ENCODE measurements at places on chromosomes 5 and 9.

DNA sequence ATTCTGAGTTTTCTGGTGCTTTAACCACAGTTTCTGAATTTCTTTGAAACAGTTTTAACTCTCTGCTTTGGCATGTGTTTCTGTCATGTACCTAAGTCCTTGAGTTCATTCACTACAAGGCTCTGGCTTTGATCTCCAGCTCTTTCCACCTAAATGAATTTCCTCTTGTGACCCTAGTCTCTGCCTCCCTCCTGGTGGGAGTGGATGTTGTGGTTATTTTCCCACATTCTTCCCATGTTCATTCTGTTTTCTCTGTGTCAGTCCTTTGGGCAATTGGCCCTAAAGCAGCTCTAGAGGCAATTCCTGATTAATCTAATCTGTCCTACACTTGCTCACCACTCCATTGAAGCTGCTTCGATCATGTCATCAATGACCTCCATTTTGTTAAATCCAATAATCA is 28.4 kb upstream of the DPYSL3 start:
- no peak for DNase-seq

DNA sequence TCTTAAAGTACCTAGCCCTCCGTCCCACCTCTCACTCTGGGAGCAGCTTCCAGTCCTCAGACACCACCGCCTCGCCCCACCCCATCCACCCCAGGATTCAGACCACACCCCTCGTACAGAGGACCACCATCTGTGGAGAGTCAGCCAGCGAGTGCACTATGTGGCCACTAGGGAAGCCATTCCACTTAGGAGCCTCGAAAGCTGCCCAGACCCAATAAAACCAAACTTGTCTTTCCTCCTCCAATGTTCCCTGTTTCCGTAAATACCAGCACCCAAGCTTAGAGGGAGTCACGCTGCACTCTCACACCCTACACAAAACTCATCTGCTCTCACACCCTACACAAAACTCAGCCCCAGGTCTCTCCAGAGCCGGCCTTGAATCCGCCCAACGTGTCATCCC is 1.9 kb downstream of the GCNT4 start:
- no peak for DNase-seq

GRCh38 chr5:77266291-77266690 is 55.8 kb downstream of the PDE8B start:
- DNase-seq = no peak

- no peak for DNase-seq
These were observed 6.4 kb upstream of the NOL6 start for GRCh38 chr9:33480106-33480505.

GRCh38 chr5:137179203-137179602 is 319.9 kb downstream of the SPOCK1 start:
- DNase-seq = no peak

- no peak for DNase-seq
These were observed 9.1 kb upstream of the CDC42SE2 start for GRCh38 chr5:131254741-131255140.

DNA sequence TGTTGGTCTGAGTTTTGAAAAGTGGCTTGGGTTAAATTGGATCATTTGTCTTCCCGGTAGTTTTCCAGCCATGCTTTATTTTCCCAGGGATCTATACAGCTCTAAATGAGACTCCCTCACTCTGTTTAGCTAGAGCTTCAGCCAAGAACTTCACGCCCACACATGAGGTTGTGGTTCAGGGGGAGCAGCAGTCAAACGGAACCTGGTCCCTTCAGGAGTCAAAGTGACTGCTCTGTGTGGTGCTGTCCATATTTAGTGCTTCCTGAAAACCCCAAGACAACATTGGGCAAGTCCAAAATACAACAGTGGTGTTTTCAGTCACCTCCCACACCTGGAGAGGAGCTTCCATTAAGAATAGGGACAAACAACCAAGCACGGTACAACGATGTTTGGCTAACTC is 90.5 kb downstream of the ANKH start:
- no peak for DNase-seq

DNA sequence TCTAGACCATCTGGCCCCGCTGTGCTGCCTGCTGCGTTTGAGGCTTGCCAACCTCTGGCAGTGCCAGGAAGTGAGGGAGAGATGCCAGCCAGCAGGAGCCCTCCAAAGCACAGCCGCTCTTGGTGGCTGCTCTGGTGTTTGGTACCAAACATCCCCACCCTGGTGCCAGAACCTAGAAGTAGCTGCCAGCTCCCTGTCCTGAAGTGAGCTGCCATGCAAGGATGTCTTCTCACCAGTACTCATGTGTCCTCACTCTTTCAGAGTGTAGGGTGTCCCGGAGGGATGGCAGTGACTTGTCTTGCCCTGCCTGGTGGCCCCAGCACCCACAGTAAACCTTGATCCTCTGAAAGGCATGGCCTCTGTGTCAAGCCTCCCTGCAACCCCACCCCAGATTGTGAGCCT is 43.4 kb downstream of the AMBP start:
- DNase-seq = no peak

- DNase-seq = peak; percentile 16
These were observed 47.7 kb downstream of the ATG10 start for GRCh38 chr5:82019342-82020138.

GRCh38 chr5:149838881-149839739 is 105.5 kb downstream of the PDE6A start:
- no peak for DNase-seq

- no peak for DNase-seq
These were observed 202.9 kb downstream of the NR2F1-AS1 start for GRCh38 chr5:93378073-93378472.

DNA sequence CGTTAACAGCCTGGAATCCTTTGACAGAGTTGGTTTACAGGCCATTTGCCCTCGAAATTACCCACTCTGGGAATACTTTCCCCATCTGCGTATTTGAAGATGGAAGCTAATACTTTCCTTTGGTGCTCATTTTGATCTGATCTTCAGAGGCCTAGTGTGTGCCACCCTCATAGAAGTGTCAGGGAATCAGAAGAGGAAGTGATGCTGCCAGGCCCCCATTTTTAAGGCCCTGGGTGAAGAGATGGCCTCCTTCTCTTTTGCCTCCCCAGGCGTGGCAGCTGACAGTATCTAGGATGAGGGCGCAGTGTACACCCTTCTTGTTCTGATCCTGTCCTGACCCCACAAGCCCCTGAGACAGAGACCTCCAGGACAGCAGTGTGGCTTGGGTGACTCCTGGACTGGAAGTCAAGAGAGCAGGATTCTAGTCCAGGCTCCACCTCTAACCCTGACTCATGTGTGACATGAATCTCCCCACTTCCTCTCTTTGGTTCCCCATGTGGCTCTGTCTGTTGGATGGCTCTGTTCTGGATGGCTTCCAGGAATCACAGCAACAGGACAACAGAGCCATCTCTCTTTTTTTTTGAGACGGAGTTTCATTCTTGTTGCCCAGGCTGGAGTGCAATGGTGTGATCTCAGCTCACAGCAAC is 27.8 kb downstream of the CSF1R start:
- peak; percentile 32 for DNase-seq

DNA sequence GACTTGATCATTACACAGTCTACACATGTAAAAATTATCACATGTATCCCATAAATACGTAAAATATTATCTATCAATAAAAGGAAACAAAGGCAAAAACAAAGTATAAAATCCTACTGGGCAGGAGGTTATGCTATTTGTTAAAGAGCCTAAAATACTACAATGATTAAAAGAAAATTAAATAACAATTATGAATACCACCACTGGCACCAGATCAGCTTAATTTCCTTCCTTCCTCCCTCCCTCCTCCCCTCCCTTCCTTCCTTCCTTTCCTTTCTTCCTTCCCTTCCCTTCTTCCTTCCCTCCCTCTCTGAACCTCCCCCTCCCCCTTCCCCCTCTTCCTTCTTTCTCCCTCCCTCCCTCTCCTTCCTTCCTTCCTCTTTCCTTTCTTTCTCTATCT is 127.3 kb downstream of the HOMER1 start:
- DNase-seq = no peak

DNA sequence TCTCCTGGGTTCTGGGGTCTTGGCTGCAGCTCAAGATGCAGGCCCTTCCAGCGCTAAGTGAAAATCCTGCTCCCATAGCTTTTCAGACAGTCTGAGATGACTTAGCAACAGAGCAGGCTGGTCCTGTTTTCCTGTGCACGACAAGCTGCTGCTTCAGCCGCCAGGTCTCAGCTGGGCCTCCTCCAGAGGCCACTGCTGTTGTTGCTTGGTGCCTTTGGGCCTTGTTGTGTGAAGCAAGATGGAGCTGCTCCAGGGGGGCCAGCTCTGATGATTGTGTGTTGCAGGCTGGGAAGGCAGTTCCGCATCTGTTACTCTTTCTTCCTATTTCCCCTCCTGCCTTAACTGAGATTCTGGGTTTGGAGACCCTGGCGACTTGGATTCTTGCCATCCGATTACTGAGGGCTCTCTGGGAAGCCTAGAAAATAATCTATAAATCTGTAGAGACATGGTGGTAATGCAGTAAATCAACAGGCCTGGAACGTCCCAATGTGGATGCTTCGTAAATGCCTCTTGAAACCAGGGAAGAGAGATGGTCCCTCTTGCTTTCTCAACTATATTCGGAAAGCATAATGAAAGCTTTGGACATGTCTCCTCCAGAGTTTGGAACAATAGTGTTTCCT is 3.2 kb downstream of the MAP1B start:
- DNase-seq = no peak

DNA sequence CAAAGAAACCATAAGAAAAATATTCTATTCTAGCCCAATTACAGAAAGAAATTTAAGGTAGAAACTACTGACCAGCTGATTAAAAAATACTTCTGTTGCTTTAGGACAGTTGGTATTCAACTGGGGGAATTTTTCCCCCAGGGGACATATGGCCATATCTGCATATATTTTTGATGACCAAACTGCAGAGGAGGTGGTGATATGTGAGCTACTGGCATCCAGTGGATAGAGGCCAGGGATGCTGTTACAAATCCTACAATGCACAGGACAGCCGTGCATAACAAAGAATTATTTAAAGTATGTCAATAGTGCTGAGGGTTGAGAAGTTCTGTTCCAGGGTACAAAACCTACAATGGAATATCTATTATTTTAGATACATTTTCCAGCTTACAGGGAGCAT is 24.0 kb downstream of the ZFR start:
- no peak for DNase-seq

DNA sequence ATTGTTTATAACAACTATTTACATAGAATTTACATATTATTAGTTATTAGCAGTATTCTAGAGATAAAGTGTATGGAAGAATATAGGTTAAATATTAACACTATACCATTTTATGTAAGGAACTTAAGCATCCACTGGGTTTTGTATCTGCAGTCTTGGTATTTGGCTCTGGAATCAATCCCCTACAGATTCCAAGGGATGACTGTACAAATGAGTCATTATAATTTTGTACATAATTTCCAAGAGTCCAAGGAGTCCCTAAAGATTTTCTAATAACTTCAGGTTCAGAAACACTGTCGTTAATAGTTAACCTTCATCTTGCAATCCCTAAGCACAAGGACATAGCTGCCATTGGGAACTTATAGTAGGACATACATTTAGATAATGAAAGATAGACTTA is 254.8 kb upstream of the PDE4D start:
- no peak for DNase-seq

DNA sequence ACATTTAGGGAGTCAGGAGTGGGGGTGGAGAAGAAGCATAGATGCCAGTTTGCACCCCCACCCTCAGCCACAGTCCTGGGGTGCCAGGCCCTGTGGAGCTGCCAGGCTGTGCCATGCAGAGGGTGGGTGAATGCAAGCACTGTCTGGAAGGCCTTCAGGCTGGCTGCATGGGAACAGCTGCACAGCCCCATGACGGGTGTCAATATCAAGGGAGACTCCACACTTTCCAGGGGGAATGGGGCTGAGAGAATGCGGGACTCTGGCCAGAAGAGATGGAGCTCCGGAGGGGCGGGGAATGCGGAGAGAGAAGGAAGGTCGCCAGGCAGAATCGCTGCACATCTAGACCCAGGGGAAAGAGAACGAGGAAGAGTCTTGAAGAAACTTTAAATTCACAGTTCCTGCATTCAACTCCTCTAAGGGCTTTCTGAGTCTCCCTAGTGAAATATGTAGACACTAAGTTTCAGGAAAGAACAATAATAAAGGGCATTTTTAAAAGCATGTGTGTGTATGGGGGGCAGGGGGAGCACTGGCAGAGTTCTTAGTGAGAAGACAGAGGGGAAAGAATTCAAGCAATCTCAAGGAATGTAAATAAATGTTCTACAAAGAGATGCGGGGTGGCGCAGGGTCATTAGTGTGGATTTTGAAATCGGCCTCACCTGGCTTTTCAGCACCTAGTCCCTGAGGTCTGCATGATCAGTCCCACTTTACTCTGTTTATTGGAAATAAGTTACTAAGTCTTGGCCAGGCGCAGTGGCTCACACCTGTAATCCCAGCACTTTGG is 59.1 kb downstream of the BOD1 start:
- DNase-seq = no peak

DNA sequence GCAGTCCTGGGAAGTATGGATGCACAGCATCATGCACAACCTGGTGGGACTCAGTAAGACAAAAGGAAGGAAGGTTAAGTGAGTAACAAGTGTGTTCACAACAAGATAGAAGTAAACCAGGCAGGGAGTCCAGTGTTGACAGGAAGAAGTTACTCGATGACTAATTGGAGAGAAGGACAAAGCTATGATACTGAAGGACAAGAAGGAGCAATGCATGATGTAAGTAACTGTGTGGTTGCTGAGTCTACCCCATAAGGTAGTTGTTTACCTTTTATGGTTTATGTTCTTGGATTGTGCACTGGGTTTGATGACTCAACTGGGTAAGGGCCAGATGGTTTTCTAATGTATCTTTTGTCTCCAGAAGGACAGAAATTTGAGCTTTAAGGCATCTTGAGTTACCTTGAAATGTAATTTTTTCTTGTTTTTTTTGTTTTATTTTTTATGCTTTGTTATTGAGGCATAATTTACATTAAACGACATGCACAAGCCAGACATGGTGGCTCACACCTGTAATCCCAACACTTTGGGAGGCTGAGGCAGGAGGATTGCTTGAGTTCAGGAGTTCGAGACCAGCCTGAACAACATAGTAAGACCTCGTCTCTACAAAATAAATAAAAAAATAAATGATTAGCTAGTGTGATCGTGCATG is 89.2 kb upstream of the CAST start:
- no peak for DNase-seq

- DNase-seq = no peak
These were observed 236.4 kb downstream of the FANCC start for GRCh38 chr9:95080961-95081647.

DNA sequence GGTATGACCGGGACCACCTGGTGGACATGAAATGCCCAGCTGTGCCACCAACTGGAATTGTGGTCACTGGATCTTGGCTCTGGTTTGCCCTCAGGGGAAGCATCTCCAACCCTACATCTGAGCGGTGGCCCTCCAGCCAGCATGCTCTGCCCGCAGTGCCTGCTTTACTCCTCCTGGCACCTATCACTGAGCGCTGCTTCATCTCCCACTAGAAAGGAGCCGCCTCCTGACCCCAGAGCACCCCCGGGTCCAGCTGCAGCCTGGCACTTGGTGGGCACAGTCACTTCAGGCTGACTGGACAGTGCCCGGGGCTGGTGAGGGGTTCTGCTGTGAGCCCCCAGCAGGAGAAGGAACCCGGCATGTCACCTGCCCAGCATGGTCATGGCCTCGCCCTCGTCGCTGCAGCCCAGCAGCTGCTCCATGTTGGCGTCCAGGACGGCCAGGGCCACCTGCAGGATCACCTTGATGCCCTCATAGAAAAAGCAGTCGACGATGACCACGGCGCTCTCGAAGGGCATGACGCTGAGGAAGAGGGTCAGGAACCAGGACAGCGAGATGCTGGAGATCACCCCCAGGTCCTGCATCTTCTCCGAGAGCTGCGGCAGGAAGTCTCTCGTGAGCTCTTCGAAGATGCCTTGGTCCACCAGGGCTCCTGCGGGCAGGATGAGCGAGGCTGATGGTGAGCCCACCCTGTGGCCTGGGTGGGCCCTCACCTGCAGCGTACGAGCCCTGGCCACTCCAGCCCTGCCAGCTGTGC is 16.1 kb upstream of the MRNIP start:
- DNase-seq = no peak

Measured in thymus (tissue), 14 donors.